ENCODE measurements at places on chromosomes 3 and 15. TPM values are rescaled to one million over a fixed set of nuclear protein-coding genes. Genes with fewer than 3 reads are reported as not detected.

- DNase-seq = no peak
Measured at GRCh38 chr3:161540594-161540993, 44.0 kb downstream of the OTOL1 start.

DNA sequence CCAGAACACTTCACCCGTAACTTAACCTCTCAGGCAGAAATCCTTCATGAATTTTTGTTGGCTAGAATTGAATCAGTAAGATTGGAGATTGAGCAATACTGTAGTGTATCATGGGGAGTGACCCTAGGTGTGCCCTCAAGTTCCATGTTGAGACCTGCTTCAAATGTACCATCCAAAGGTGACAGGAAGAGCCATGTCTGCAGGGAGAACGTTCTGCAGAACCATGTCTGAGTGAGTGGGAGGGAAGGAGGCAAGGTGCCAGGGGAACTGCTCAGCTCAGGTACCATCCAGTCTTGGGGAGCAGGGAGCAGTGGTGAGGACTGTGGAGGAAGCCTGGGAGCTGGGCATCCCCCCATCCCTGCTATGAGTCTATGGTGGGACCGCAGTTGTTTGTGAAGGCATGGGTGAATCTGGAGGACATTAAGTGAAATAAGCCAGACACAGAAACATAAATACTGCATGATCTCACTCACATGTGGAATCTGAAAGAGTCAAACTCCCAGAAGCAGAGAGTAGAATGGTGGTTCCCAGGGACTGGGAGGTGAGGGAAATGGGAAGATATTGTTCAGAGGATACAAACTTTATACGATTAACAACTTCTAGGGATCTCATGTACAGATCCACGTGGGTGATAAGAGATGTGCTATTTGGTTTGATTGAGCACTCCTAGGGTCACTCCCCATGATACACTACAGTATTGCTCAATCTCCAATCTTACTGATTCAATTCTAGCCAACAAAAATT is 23.3 kb downstream of the CFAP161 start:
- DNase-seq = no peak

Gene SLC51B
- total RNA-seq = not detected

Gene CLDN18
- total RNA-seq = not detected

Gene GP9
- not detected for total RNA-seq

Gene ZNF501
- 2.2 TPM for total RNA-seq

- DNase-seq = peak; percentile 6
Measured at GRCh38 chr15:89244574-89244903, 760 bp downstream of the FANCI start.

Gene CHRNA5
- total RNA-seq = 1.5 TPM

- no peak for DNase-seq
Measured at GRCh38 chr3:141844108-141844507, 32.3 kb upstream of the ATP1B3 start.

- no peak for DNase-seq
Measured at GRCh38 chr15:46543626-46544025, 908.8 kb downstream of the SQOR start.

GRCh38 chr15:37967788-37968187 is 33.3 kb downstream of the TMCO5A start:
- DNase-seq = no peak
